Substantia nigra (tissue), 51 donors: ENCODE measurements at places on chromosomes 12 and 14.

GRCh38 chr14:95206534-95206933 lies 49.2 kb upstream of the DICER1 start:
- no peak for DNase-seq

- DNase-seq: no peak
Measured at GRCh38 chr12:107288414-107289127, 195.2 kb upstream of the CRY1 start.

GRCh38 chr14:21302013-21302835 lies 22.3 kb downstream of the RPGRIP1 start:
- no peak for DNase-seq

- no peak for DNase-seq
Measured at GRCh38 chr14:89504091-89504490, 87.1 kb upstream of the FOXN3 start.

- no peak for DNase-seq
Measured at GRCh38 chr12:122028165-122028904, 6.7 kb downstream of the BCL7A start.

GRCh38 chr12:119259484-119259883 lies 75.0 kb upstream of the CCDC60 start:
- DNase-seq: no peak

- DNase-seq: no peak
Measured at GRCh38 chr12:104454997-104455396, 1.8 kb upstream of the CHST11 start.

DNA sequence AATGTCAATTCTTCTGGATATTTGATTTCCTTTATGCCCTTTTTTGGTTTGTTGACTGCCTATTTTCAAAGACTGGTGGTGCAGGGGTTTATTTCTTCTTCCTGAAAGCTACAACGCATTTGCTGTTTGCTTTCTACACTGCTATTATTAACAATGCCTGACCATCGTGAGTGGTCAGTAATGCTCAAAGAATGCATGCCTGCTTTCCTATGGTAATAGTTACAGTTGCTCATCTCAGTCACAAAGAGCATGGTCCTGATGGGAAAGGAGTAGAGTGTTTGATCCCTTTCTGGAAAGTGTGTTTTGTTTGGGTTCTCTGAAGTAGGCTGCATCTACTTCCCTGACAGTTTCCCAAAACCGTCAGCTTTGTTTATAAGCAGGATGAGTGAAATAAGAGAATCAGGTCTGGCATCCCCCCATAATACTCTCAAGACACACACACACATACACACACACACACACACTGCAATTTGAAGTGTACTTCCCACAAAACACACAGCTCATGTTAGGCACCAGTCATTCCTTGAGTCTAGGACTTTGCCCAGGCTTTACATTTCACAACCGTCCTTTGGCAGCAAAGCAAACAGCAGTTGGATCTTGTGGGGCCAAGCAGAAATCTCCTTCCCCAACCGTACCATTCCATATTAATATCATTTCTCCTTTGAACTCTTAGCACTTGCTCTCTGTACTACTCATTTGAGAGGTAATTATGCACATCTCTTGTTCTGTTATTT lies 56.6 kb downstream of the SUDS3 start:
- DNase-seq: no peak

GRCh38 chr12:2324387-2324786 lies 271.6 kb downstream of the CACNA1C start:
- no peak for DNase-seq

DNA sequence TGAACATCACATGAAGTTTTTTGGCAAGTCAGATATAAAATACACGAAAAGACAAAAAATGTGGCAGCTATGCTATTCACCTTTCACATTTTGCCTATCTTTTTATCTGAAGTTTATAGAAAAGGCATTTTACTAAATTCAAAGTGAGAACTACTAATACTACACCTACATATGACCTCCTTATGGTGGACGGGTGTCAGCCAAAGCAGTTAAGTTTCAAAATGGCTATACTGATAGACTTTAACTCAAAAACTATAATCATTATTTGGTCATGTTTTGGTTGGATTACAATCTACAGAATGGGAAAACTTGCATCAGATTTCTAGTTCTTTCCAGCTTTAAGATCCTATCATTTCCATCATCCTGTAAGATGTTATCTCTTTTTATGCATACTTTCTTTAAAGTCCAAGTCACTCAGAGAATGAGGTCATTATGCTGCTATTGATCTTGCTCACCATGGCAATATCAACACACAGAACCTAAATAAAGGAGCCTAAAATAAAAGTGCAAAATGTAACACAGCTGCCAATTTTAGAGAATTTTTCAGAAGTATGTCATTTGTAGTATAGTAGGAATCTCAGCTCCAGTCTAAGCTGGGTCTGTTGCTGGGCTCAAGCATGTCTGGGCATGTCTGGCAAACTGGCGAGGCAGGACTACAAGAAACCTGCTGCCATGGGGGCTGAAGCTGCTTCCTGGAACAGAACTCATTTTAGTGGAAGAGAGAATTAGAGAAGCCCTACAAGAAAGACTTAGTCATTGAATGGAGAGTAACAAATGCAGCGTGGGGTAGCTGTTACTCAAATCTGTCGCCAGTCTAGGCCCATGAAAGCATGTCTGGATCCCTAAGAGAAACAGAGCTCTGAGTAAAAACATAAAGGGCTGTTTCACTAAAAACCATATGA lies 7.6 kb upstream of the AEBP2 start:
- DNase-seq: no peak

DNA sequence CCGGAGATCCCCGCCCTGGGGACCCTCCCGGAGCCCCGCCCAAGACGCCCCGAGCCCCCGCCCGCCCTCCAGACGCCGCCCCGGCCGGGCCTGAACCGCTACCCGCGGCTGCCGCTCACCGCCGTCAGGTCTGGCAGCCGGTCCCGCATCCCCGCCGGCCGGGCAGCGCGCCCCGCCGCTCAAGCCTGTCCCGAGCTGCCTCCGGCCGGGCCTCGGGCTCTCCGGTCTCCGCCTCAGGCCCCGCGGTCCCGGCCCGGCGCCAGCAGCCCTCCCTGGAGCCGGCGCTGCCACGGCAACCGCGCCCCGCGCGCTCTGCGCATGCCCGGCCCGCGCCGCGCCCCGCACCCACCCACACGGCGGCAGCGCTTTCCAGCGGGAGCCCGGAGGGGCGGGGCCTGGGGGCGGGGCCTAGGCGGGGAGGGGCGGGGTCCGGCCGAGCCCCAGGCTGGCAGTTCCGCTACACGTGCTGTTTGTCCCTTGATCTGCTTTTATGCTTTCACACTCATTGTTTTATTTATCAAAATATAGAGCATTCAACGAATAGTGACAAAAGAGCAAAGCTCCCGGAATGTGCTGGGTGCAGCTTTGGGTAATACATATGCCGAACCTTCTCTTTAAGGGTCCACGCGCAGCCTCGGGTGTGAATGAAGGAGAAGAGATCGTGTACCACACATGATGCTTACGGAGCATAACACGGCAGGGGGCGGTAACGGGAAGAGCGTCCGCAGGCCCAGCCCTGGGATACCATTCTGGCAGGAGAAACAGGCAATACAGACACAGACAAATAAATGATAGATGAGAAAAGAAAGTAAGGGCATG lies at the start of gene STX2:
Gene STX2, minus strand, starts transcription at position 300 of the 819 bp plus-strand sequence. Its CDS starts 151 bp downstream, at position 149.
- peak; percentile 89 for DNase-seq

DNA sequence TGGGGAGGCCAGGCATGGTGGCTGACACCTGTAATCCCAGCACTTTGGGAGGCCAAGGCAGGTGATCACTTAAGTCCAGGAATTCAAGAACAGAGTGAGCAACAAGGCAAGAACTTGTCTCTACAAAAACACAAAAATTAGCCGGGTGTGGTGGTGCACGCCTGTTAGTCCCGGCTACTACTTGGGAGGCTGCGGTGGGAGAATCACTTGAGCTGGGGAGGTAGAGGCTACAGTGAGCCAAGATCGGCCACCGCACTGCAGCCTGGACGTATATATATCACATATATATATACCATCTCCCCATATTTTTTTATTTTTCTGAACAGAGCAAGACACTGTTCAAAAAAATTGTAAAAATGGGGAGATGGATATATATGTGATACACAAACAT lies 19.5 kb downstream of the CKAP4 start:
- DNase-seq: no peak

- DNase-seq: no peak
Measured at GRCh38 chr14:90426663-90427062, 29.8 kb downstream of the CALM1 start.

DNA sequence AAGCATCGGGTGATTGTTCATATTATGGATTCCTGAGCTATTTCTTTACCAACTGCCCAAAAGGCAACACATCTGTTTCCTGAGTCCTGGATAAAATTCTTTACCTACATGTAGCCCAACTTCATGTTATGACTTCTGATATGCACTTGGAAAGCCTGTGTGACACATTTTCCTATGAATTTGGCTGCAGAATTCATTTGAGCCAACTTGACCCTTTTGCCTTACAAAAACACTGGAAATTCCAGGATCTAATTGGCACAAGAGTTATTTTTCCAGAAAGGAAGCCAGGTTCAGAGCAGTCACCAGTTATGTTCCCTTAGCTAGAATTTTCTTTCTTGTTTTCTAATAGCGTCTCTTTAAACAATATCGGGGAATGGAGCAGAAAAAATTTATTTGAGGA lies 202.5 kb upstream of the LRIG3 start:
- no peak for DNase-seq

GRCh38 chr12:96985515-96986362 lies 78.7 kb downstream of the NEDD1 start:
- DNase-seq: peak; percentile 5

DNA sequence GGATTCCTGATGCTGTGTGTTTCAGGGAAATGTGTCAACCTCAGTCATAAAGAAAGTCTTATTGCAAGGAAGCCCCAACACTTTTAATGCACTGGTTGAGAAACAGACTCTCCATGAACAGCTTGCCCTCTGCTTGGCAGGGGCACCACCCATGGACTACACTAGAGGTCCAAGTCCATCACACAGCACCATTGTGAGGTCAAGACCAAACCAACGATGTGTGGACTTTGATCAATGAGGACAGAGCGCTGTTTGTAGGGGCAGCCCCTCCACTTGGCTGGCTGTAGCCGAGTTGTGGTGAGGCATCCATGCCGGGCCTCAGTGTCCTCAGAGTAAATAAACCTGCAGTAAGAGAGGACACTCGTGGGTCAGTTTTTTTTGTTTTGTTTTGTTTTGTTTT lies 29.8 kb downstream of the ZFYVE21 start:
- no peak for DNase-seq

DNA sequence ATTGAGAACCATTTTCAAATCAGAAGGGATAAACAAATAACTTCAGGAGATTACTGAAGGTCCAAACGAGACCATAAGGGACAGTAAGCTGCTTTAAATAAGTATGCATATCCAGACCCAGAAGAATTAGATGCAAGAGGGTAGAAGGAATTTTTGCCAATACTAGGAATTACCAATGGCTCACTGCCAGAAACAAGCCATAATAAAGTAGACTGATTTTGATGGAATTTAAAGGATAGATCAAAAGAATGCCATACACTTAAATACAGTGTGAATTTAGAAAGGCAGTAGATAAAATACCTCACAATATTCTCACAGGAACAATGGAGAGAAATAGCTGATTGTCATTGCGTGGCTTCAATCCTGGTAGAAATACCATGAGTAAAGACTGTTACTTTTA lies 5.3 kb downstream of the ANKS1B start:
- no peak for DNase-seq

DNA sequence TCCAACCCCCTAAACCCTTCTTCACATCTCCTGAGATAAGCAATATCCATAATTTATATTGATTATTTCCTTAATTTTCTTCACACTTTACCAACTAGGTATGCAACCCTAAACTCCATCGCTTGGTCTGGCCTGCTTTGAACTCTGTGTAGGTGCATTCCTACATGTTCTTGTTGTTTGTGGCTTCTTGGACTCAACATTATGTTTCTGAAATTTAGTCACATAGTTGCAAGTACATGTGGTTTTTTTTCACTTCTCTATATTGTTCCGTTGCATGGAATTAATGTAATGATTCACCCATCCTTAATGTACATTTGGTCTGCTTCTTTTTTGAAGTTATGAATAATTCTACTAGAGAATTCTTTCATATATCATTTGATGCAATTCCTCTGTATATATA lies 1.6 kb upstream of the TAS2R30 start:
- DNase-seq: no peak

DNA sequence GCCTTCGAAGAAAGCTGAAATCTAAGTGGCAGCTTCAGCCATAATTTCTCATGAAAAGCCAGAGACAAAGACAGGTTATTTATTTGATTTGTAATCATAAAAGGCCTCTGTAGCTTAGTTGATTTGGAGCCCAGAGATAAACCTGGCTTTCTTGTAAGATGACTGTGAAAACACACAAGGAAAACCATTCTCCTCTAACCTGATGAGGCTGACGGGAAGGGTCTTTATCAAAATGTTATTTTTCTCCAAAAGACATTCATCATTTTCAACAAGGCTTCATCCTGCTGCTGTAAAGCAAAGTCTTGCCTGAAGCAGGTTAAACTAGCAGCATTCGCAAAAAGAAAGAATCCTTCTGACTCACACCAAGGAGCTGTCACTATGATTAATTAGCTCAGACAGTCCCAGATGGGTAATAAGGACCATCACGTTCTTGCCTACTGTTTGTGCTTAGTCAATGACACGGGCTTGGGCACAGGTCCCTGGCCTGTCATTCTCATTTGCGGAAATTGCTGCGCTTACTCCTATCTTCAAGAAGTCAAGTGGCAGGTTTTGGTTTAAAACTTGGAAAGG lies 286.6 kb downstream of the C12orf75 start:
- no peak for DNase-seq

DNA sequence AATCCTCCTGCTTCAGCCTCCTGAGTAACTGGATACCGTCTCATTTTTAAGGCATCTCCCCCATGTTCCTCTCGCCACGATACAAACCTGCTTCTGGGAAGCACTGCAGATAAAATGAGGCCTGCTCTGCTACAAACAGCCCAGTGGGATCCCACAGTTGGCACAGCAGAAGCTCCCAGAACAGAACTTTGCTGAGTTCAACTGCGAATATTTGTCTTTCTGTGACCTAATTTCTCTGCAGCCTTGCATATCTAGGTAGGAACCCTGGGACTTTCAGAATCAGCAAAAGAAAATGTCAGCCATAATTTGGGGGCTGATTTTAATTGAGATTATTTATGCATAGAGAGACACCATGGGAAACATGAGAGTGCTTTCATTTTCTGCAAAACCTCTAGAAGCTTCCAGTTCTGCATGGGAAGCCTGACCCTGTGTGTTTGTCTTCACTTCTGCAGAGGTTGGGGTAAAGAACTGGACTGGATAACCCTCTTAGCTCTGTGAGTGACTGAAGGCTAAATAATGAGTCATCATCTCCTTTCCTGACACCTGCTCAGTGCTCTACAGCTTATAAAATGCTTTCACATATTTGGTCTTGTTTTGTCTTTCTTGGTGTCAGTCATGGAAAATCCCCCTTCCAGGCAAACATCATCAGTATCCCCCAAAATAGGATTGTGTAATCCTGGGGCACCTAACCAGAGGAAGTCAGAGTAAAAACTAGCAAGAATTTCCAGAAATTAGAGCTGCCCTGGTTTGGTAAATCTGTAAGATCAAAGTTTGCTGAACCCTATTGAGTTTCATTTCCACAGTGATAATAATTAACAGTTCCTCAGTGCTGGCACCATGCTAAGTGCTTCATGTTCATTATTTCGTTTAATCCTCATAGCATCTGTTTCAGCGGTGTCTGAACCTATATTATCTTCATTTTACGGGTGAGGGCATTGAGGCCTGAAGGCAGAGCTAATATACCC lies 185.8 kb downstream of the SLC15A4 start:
- no peak for DNase-seq
